ENCODE measurements at places on chromosomes 2 and 18.

GRCh38 chr18:24488824-24489493 lies 28.5 kb downstream of the HRH4 start:
- no peak for DNase-seq

- peak; percentile 48 for DNase-seq
These were observed 1.1 kb upstream of the TET3 start for GRCh38 chr2:73983322-73984202.

GRCh38 chr2:97617911-97618310 lies 28.0 kb upstream of the COX5B start:
- DNase-seq, result no peak

- DNase-seq, result no peak
These were observed 70.4 kb upstream of the ARHGAP15 start for GRCh38 chr2:143058851-143059250.

DNA sequence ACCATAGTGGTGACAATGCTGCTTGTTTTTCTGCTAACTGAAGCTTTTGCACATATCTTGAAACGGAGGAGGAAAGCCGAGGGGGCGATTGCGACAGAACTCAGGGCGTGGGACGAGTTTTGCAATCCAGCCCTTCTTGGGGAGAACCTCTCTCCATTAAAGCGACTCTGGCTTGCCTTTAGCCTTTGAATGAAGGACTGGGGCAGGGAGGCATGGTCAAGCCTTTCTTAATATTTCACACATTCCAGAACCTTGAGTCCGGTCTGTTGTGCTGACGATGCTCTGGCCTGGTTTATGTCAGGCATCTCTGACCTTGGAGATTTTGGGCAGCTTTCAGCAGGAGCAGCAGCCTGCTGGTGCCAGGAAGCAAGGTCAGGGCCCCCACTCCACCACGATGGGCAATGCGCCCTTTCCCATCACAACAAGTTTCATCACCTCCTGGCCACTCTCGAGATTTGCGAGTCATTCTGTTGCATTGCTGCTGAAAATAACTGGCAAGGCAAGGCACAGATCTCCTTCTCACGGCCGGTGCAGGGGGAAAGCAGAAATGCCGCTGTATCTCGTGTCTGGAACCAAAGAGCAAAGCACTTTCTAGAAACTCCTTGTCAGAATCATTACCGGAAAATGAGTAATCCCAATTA lies 10.8 kb downstream of the EMILIN2 start:
- DNase-seq, result no peak

GRCh38 chr2:190961918-190962487 lies 52.0 kb downstream of the STAT1 start:
- no peak for DNase-seq

GRCh38 chr2:161139098-161139987 lies 20.9 kb upstream of the TANK start:
- no peak for DNase-seq

- no peak for DNase-seq
These were observed 36.4 kb downstream of the PKDCC start for GRCh38 chr2:42084231-42084671.

- DNase-seq, result no peak
These were observed 52.7 kb upstream of the CALCRL start for GRCh38 chr2:187500585-187501359.

DNA sequence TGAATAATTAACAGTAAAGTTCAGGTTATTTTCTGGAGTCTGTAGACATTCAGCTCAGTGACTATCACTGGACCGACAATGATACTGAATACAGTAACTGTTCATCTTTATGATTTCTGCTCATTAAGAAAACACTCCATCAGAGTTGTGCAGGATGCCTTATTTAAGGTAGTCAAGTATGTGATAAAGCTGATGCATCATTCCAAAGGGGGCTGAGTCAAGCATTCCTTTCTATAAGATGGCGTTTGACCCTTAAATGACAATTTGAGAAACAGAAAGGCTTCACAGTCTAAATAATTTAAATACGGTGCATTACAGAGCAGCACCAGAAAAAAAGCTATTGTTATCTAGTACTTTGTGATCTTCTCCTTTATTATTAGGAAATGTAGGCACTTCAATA lies 131.1 kb downstream of the CDH2 start:
- no peak for DNase-seq

DNA sequence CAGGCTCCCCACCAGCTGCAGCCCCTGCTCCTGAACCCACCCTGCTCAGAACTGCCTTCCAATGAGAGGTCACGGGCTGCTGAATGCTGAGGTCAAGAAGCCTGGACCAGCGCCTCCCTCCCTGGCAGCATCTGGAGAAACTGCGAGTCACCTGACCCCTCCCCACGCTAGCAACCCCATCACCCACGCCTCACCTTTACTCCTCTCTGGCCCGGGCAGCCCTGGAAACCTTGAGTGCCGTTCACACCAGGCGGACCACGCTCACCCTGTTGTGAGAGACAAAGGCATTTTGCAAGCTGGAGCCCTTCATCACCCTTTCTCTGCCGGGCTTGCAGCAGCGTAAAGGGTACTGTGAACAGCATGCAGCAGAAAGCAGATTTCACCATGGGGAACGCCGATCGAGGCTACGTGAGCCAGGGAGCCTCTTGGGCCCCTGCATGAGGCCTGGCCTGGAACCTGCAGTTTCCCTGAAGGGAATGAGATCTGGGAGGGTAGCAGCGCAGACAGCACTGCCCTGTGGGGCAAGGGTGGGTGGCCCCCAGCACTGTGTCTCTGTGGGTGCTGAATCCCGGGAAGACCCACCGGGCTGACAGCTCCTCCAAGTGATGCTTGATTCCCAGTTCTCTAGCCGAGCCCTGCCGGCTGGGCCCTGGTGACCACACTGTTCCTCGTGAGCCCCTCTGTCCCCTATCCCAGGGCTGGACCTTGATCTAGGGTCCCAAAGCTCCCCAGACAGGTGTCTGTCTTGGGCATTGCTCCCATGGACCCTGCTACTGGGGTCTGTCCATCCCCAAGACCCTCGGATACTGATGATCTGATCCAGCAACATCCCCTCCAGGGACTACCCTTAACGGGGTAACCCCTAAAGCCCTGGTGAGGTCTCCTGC lies 53.8 kb downstream of the COL6A3 start:
- no peak for DNase-seq

GRCh38 chr2:176092270-176093144 lies at the start of gene HOXD13:
TSS of gene HOXD13 (plus strand) at chr2:176092721. CDS start at chr2:176092891, 170 bp downstream.
- DNase-seq, result peak; percentile 63
